ENCODE measurements at places on chromosomes 6 and 20.

GRCh38 chr6:142531727-142532126 lies 229.9 kb downstream of the ADGRG6 start:
- no peak for DNase-seq

GRCh38 chr6:113352029-113352801 lies 504.9 kb upstream of the MARCKS start:
- DNase-seq: no peak

DNA sequence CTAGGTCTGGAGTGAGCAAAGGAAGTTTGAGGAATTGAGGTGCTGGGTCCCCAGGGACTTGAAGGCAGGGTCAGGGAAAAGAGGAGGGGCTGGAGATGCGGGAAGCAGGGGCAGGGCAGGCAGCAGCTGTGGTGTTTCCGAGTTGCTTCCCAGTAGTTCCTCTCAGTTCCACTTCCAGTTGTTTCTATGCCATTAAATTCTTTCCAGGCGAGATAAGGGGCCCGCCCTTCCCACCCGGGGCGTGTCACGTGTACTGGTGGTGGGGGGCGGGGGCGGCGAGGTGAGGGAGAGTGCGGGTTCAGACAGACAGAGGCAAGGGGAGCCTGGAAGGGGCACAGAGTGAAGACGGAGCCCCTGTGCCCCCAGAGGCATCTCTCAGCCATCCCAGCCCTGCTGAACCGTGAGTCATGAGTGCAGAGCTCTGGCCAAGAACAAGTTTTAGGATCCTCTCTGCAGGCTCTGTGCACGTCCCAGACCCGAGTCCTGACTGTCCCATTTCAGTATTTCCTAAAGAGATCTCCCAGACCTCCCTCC lies 977 bp downstream of the TNXB start:
- DNase-seq: no peak

DNA sequence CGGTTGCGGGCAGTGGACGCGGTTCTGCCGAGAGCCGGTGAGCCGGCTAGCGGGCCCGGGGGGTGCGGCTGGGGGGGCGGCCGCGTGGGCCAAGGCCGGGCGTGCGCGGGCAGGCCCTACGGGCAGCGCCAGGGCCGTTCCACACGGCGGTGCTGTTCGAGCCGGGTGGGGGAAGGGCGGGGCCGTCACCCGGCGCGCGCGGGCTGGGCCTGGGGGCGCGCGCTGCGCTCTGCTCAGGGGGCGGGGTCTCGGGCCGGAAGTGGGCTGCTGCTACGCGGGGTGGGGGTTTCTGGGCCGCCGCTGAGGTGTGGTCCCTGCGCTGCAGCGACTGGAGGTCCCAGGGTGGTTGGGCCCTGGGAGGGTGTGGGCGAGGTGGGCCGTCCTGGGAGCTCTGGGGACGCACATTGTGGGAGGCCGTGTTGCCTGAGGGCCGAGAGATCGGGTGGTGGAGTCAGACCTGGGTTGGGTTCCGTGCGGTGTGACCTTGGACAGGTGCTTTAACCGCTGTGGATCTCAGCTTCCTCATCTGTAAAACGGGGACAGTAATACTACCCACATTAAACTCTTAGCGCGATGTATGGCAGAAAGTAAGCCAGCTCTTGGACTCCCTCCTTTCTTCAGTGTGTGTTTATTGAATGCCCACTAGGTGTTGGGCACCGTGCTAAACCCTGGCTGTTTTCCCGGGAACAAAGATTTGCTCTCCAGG lies 391 bp downstream of the MAPRE1 start:
- no peak for DNase-seq

All from AG09319 (cell line).